Activated CD4-positive, CD25-positive, alpha-beta regulatory T cell (primary cell): ENCODE measurements at places on chromosomes 16 and 17.

GRCh38 chr17:55452139-55452790 is 30.6 kb upstream of the MMD start:
- DNase-seq: no peak

DNA sequence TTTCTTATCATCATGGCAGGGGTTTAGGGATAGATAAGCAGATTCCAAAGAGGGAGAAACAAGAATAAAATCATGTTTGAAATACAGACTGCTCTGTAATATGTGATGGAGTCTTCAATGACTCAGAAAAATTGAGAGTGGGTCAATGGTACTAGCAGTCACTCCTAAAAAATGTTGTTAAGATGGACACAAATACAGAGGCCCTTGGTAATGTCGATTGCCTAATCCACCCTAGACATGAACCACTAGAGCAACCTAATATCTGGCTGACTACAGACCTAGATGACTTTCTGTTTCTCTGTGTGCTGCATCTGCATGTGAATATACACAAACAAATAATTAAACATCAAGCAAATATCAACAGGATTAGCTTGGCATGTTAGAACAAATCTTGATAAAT is 135.8 kb downstream of the CDH8 start:
- no peak for DNase-seq

- DNase-seq: no peak
These were observed 221.4 kb upstream of the RBFOX1 start for GRCh38 chr16:7111265-7111664.

DNA sequence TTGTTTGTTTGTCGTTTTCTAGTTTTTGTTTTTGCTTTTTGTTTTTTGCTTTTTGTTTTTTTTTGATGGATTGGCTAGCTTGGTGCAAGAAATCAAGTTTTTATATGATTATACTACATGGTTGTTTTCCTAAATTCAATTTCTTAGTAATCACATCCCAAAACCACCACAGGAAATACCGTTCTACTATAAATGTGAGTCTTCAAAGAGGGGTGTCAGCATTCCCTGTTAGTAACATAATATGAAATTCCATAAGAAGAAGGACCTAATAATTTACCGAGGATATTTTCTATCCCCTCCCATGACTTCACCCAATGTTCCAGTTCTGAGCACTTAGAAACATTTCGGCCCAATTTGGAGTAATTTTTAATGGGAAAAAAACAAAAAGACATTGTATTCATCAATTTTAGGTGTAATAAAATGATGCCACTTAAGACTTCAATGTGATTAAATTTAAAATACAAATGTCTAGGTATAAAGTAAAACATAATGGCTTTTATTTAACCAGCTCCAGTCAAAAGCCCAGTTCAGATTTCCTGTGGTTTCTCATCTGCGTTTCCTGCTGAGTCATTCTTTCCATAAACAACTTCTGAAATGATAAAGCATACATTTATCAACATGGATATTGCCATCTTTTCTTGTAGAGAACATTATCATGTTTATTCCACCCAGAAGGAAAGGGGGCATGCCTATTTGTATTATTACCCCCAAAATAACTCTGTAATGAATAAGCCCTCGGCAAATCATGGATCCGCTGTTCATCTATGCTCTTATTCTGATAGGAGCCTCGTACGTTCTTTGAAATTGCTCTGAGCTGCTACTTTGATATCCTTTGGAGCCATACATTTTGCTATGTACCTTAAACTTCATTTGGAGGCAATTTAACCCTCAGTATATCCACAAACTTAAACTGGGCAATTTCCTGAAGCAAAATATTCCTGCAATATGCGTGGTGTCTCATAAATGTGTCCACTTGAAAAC is 28.1 kb downstream of the HSBP1 start:
- no peak for DNase-seq

GRCh38 chr17:66677201-66677981 is 157.5 kb upstream of the CACNG5 start:
- DNase-seq: no peak

GRCh38 chr16:51119556-51119955 is 31.5 kb downstream of the SALL1 start:
- DNase-seq: no peak

- DNase-seq: no peak
These were observed 82.2 kb upstream of the ARL4D start for GRCh38 chr17:43316522-43317142.

- DNase-seq: no peak
These were observed 449.3 kb downstream of the KCNJ2 start for GRCh38 chr17:70618641-70619040.

DNA sequence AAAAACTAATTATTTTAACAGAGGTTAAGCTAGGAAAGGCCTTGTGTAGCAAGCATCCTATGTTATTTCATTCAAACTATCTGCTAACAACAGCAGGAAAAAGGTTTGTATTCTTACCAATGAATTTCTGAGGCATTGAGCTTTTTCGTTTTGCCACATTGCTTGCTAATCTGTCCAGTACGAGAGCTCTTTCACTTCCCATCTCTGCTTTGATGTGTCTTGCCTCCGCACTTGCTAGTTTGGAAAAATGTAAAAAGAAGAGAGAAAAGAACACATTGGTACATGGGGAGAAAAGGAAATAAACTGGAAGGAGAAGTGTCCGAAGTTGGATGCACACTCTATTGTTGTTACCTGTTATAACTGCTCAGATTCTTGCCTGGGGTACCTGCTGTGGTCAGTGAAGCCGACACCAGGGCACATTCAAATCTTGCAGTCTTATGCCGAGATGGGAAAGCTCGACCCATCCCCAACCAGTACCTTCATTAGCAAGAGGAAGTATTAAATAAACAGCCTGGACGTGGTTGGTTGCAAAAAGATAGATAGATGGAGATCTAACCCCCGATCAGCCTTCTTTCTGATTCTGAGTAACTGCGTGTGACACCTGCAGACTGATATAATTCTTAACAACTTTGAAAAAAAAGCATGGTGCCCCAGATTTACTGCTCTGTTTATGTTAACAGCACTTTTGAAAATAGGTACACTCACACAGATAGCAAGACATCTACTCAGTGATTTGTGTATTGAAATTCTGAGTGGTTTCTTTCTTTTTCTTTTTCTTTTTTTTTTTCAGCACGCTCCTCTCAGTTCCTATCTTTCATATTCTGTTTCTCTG is 40.0 kb downstream of the GRB7 start:
- DNase-seq: no peak

DNA sequence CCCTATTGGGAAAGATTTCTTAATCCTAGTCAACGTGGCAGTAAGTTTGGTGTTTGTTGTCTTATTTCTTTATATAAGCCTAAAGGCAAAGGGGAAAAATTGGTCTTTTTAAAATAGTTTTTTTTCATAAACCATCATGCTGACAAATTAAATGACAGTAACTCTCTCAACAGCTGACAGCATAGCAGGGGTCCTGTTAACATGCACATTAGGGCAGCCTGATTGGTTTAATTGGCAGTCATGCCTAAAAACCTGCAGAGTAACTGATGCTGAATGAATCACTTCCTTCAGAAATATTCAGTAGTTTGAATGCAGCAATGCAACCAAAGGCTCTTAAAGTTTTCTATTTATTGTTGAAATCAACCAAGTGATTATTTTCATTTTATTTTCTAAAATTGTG is 85.4 kb downstream of the ITFG1 start:
- no peak for DNase-seq

DNA sequence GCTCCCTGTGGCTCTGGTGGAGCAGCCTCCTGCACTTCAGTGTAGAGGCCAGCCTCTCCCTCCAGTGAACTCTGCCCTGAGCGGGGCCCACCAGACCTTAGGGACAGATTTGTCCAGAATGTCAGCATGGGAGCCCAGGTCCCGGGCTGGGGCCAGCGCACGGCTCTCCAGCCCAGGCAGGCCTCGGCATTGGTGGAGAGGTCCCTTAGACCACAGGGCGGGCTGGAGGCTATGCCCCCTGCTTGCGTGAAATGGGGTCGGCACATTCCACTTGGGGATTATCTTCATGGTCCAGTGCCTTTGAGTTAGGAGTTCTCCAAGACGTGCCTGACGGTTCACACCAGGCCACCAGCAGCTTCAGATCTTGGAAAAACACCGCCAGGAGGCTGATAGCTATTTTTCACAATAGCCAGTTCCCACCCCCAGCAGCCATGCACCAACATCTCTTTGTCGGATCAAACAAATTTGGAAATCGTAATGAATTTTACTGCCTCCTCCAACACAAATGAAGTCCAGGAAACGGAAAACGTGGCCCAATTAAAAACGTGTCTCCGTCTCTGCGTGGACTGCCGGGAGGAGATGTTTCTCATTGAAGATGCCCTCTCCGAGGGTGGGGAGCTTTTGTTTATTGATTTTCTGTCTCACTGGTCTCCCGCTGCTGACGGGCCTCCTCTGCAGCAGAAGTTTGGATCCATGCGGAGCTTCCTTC is 110.0 kb upstream of the CIBAR2 start:
- no peak for DNase-seq

- DNase-seq: no peak
These were observed 4.5 kb downstream of the ALKBH5 start for GRCh38 chr17:18187821-18188761.

- DNase-seq: no peak
These were observed 56.1 kb downstream of the IGF2BP1 start for GRCh38 chr17:49053171-49053829.

GRCh38 chr17:68398691-68399637 is 58.3 kb downstream of the WIPI1 start:
- DNase-seq: no peak

- DNase-seq: no peak
These were observed 19.1 kb downstream of the ITPRIPL2 start for GRCh38 chr16:19132898-19133297.

- DNase-seq: no peak
These were observed 9.3 kb downstream of the PRSS27 start for GRCh38 chr16:2710711-2711231.

DNA sequence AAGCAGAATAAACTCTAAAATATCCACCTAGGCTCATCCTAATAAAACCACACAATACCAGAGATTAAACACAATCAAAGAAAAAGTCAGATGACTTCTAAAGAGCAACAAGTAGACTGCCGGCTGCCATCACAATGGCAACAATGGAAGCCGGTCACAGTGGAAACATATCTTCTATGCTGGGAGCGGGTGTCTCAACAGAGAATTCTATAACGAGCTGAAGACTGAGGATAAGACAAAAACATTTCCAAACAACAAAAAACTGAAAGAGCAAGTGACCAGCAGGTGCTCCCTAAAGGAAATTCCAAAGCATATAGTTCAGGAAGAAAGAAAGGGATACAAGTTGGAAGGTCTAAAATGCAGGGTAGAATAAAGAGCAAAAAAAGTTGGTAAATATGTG is 8.9 kb downstream of the NSMCE1 start:
- DNase-seq: no peak

- DNase-seq: no peak
These were observed 74.9 kb upstream of the ZFHX3 start for GRCh38 chr16:73122604-73123391.

- no peak for DNase-seq
These were observed 15.9 kb downstream of the AOC3 start for GRCh38 chr17:42866631-42867575.

DNA sequence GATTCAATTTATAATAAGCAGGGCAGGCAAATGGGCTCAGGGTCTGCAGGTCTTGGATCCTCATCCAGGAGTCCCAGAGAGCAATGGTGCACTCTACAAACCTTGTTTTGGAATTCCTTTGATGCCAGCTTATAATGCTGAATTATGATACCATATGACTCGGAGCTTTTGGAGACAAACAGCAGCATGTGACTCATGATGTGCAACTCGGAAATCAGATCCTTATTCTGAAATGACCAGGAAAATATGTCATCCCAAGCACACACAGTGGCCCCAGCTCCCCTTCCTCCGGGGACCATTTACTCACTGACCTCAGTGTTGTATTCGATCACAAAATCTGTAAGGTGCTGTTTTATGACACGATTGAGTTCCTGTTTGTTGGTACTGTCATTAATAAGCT is 20.2 kb upstream of the UMOD start:
- no peak for DNase-seq

DNA sequence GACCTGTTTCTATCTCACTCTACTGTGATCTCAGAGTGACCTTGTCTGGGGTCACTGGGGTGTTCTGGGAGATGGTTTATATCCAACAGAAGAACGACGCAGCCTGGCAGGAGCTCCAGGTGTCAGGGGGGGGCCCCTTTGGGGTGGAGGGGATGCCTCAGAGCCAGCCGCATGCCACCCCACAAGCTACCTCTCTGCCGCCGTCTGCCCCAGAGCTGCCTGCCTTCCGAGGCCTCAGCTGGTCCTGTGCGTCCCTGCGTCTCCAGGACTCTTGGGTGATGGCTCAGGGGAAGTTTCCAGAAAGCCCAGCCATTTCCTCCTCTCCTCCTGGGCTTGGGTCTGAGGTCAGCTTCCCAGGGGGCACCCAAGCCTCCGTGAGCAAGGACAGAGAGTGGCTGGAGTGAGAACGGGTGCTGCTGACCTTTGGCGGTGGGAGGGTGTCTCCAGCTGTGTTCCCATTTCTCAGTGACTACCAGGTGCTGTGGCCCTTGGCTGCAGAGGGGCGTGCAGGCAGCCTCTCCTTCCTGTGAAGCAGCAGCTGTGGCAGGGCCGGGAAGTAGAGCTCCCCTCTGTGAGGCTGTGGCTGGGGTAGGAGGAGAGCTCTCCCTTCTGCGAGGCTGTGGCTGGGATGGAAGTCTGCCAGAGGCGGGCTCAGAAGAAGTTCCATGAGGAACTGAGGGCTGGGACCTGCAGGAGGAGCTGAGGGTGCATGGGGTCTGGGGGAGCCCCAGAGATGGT is 19.8 kb downstream of the JPH3 start:
- no peak for DNase-seq

GRCh38 chr17:48024149-48025039 is 13.2 kb downstream of the COPZ2 start:
- no peak for DNase-seq

- DNase-seq: no peak
These were observed 27.9 kb upstream of the TNRC6A start for GRCh38 chr16:24701521-24701951.

DNA sequence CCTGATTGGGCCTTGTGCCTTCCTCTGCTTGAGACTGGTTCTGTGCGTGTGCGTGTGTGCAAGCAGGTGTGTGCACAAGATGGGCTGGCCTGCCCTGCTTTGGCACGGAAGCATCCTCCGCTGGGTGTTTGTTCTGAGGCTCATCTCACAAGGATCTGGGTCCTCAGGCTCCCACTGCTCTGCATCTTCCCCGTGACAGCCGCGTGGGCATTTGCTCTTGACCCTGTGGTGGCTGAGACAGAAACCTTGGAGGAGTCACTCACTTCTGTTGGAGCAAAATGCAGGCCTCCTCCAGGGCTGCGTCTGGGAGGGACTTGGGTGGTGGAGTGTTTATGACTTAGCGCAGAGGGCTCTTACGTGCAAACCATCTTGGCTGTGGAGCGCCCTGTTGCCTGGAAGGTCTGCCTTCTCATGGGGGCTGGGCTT is 119.2 kb downstream of the RPTOR start:
- DNase-seq: no peak
